T-helper 1 cell (primary cell): ENCODE measurements at places on chromosomes 6 and 20.

DNA sequence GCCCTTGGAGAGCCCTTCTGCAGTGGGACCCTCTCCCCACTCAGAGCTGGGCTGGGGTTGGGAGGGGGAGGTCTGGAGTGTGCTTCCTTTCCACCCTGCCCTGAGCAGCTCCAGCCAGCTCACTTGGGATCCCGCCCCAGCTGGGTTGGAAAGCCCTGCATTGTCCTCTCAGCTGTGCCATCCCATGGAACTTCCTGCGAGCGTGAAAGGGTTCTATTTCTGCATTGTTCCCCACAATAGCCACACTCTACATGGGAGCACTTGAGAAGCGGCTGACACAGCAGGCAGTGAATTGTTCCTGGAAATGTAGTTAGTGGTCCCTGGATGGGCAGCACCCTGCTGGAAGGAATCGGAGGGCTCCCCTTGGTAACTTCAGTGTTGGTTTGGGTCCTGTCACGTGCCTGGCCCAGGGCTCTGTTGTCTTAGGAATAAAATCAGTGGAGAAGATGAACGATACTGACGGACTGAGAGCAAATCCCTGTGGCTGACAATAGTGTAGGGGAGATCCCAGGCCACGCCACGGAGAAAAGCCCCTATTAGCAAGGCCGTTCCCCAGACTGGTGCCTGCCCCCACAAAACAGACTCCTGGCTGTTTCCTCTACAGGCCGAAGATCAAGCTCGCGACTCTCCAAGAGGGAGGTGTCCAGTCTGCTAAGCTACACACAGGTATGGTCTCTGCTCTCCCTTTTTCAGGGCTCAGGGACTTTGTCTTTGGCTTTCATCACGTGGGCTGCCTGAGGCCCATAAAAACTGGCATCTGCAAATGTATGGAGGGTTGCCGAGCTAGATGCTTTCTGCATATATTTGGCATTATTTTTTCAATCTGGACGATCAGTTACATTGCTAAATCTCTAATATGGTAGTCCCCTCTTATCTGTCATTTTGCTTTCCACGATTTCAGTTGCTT, 18.8 kb downstream of the DNMT3B start:
- no peak for DNase-seq

- no peak for DNase-seq
Measured at GRCh38 chr20:25078662-25079061, 3.3 kb downstream of the VSX1 start.

GRCh38 chr6:15378866-15379265, 133.0 kb downstream of the JARID2 start:
- no peak for DNase-seq

GRCh38 chr20:25288291-25289181, 40.7 kb downstream of the PYGB start:
- no peak for DNase-seq

GRCh38 chr20:11702721-11703518, 214.8 kb upstream of the BTBD3 start:
- DNase-seq = no peak

DNA sequence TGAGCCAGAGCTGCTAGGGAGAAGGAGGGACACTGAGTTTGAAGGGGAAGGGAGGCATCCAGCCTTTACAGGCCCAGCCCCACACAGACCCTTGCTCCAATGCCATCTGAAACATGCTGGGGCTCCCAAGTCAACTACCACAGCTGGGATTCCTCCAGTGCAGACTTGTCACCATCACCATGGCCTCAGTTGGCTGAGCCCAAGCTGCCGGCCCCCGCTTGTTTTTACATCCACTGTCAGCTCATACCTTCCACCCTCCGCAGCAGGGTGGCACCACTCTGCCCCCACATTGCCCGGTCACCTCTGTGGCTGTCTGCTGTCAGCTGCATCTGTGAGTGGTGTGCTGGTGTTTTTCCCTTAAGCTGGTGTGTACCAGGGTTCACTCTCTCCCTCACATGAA, 26.1 kb downstream of the GFOD1 start:
- DNase-seq = no peak

GRCh38 chr6:35391240-35391968, 49.0 kb downstream of the PPARD start:
- no peak for DNase-seq

DNA sequence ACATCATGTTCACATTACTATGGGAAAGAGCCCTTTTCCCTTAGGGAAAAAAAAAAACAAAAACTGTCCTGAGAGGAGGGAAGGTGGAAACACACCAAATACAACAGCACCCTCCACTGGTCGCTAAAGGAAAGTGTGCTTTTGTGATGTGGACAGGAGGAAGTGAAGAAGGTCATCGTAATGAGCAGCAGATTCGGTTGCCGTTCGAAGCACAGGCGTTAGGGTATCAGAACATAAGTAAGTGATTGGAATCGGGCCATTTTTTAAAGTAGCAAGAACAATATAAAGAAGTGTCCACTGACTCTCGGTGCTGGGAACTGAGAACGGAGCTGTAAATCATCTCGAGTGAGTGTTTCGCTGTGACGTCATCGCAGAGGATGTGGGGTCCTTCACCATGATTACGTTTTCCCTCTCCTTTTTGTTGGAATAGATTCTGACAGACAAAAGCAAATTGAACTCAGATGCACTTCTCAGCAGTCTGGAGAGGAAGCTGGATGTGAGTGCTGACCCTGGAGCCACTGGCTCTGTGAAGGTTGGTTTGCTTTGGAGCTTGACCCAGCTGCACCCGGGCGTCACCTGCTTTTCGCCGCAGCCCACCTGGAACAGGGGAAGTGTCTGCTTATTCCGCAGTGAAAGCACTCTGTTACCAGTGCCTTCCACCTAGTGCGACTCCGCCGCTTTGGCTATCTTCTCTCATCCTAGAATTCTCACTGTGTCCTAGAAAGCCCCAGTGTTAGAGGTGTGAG, 203.6 kb upstream of the GMDS start:
- DNase-seq = no peak

GRCh38 chr6:135161411-135162395, 19.4 kb upstream of the MYB start:
- no peak for DNase-seq

DNA sequence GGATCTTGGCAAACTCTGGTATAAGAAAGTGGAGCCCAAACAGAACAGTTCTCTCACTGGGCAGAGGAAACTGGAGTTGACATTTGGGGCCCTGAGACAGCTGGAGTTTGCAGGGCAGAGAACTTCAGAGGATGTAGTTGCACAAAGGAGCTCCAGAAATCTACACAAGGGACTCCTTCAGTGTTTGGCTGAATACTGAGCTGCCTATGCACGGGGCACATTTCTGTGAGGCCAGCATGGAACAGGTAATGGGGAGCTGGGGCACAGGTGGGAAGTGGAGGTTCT, 169.3 kb downstream of the ANKRD60 start:
- DNase-seq = no peak

GRCh38 chr20:32036716-32037485, 15.1 kb upstream of the HCK start:
- DNase-seq = no peak

DNA sequence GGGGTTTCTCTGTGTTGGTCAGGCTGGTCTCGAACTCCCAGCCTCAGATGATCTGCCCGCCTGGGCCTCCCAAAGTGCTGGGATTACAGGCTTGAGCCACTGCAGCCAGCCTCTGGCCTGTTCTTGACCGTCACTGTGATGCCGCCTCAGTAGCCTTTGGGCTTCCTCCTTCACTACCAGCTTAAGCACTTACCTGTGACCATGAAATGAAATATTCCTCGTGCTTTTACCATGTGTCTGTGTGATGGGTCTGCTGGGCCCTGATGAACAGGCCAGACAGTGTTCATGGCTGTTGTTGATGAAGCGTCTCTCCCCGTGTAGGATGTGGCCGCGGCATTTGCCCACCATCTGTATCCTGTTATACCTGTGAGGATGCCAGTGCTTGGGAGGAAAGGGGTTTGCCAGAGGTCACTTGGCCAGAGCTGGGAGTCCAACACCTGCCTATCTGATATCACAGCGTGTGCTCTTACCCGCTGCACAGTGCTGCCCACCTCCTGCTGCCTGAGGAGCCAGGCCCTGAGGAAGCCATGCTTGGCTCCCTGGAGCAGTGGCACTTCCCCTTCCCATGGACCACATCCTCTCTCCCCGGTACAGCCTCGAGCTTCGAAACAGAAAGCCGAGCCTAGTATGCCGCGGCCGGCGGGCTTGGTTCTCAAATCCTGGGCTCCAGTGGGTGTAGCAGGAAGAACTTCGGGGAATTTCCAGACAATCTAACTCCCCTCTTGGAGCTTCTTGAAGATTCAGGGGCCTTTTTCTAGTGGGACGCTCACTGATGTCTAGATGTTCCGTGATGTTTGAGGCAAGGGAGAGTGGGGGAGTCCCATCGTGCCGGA, 167.9 kb downstream of the ZDHHC14 start:
- no peak for DNase-seq

- no peak for DNase-seq
Measured at GRCh38 chr20:19181552-19181951, 30.9 kb upstream of the SLC24A3 start.

DNA sequence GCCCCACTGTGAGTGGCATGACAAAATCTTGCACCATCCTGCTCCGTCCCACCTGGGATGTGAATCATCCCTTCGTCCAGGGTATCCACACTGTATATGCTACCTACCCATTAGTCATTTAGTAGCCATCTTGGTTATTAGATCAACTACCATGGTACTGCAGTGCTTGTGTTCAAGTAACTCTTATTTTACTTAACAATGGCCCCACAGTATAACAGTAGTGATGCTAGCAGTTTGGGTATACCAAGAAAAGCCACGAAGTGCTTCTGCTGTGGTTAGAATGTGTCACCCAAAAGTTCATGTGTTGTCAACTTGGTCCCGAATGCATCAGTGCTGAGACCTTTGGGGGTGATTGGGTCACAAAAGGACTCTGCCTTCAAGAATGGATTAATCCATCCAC, 11.7 kb downstream of the OSER1 start:
- no peak for DNase-seq

- peak; percentile 36 for DNase-seq
Measured at GRCh38 chr6:111709615-111710398, 104.1 kb upstream of the TRAF3IP2 start.

- no peak for DNase-seq
Measured at GRCh38 chr20:56995149-56995548, 271.3 kb downstream of the BMP7 start.

DNA sequence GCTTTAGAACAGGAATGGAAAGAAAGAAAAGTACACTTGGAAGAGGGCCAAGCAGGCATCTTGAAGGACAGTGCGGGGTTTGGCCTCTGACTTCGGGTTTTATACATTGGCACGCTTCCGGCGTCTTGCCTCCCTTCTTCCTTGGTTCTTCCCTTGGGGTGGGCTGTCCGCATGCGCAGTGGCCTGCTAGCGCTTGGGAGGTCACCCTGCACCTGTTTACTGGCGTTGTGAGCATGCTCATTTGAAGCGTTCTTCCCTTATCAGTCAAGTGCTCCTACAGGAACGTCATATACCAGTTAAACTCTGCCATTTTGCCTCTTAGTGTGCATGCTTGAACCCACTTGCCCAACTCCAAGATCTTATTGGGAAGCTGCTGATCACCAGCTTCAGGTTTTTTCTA, 230.0 kb downstream of the TTLL2 start:
- no peak for DNase-seq

- DNase-seq = no peak
Measured at GRCh38 chr6:46909371-46909770, 12.4 kb downstream of the ADGRF5 start.

GRCh38 chr6:137241481-137242038, 22.4 kb upstream of the IFNGR1 start:
- DNase-seq = no peak

- no peak for DNase-seq
Measured at GRCh38 chr20:36805396-36805795, 31.8 kb upstream of the DSN1 start.

DNA sequence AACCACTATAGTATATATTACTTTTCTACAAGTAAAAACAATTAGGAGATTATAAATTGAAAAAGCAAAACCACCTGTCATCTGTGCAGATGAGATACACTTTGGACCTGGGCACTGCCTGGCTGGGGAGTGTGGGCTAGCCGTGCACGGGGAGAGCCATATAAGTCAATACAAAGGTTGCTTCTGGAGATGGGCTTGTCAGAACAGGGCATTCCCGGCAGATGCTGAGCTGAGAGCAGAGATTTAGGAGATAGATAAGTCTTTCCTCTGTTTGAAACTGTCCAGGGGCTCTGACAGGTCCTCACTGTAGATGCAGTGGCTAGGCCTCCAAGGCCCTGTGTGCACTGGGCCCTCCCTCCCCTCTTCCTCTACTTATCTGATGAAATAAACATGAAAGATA, 34.5 kb downstream of the CD164 start:
- no peak for DNase-seq

GRCh38 chr6:11803591-11803971, 25.0 kb upstream of the ADTRP start:
- DNase-seq = no peak

- no peak for DNase-seq
Measured at GRCh38 chr6:147508042-147508865, at the start of gene SAMD5. Gene SAMD5, plus strand, starts transcription at chr6:147508690. Its CDS starts 239 bp downstream, at chr6:147508929.

GRCh38 chr20:20138301-20139064, 86.2 kb downstream of the CFAP61 start:
- DNase-seq = no peak

GRCh38 chr6:50380406-50381098, 330.8 kb upstream of the DEFB112 start:
- no peak for DNase-seq

DNA sequence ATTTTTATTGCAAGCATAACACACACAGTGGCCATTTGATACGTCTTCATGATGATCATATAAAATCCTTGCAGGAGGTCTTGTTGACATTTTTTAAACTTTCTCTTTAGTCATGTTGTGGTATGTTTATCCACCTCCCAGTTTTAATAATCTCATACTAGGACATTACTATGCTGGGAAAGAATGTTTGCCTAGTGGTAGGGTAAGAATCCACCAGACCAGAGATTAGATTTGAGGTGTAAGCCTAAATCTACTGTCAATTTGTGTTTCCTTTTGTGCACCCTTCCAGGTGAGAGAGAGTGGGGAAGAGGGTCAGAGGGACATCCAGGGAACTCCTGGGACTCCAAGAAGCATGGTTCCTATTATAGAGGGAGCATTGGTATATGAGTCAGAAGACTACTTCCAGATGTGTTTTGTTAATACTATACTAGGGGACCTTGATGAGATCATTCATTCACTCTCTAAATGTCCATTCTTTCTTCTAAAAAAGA, 298.3 kb upstream of the SASH1 start:
- no peak for DNase-seq

- no peak for DNase-seq
Measured at GRCh38 chr6:130547723-130548122, 181.9 kb downstream of the TMEM200A start.

GRCh38 chr20:45138561-45139300, 14.5 kb upstream of the WFDC12 start:
- DNase-seq = no peak

- no peak for DNase-seq
Measured at GRCh38 chr20:14902432-14903089, 565.1 kb upstream of the FLRT3 start.

DNA sequence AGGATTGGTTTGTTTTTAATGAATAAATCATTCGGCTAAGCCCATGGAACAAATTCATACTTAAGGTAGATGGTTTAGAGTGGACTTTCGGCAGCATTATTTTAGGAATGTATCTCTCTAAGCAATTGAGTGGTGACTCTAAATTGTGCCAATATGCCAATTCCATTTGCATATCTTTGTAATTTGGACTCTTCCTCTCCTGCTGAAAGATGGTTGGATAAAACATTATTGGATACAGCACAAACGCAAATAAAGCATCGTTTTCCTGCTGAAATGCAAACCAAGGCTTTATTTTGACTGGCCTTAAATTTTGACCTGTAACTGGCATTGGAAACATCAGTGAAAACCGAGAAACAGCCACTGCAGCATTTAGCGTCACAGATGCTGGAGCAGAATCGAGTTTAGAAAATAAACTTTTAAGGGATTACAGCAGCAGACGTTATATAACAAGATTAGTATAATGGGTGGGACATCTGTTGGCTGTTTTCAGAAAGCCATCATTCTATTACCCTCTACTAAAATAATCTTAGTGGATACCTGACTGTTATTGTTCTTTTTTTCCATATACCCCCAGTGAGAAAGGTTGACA, 726.0 kb downstream of the KIF16B start:
- no peak for DNase-seq
